ENCODE measurements at places on chromosomes 4 and X.
A peak's percentile ranks its signal among the peaks of the same experiment; 100 is the strongest.

DNA sequence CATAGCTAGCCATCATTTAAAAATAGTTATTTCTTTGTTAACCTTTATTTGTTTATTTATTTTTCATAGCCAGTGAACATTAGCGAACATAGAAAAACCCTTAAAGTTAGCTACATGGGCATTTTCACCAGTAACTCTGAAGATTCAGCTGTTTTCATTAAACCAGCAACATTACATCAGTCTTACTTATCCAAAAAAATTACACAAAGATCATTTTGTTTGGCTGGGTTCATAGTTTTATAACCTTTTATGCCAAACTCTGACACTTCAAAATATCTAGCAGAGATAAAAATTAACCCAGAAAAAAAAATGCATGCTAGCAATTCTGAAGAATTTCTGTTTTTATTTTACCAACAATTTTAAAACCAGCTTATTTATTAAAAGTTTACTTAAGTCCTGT, 784.1 kb downstream of the PCDH18 start:
- DNase-seq, result no peak

- no peak for DNase-seq
Measured at GRCh38 chr4:182504463-182504862, 261.3 kb downstream of the TENM3 start.

GRCh38 chrX:53474707-53475106, 40.5 kb upstream of the HSD17B10 start:
- no peak for DNase-seq

- DNase-seq, result no peak
Measured at GRCh38 chr4:52982255-52982945, 120.3 kb downstream of the RASL11B start.

GRCh38 chr4:109278594-109279031, 23.8 kb downstream of the COL25A1 start:
- no peak for DNase-seq

GRCh38 chrX:126265116-126265515, 99.0 kb upstream of the DCAF12L2 start:
- DNase-seq, result no peak

DNA sequence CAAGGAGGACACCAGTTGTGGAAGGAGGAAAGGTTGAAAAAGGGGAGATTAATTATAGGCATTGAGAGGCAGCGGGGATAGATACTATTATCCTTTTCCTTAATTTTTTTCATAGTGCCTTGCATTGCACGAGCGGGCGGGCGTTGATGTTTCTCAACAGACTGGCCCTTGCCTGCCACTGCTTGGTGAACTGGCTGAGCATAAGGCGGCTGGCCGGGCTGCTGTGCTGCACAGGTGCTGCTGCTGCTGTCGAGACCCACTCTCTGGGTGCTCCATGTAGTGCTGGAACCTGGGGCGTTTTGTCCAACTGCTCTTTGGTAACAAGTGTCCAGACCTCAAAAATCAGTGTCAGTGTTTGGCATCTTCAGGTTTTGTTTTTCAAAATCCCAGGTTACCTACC, 83.3 kb upstream of the PAQR3 start:
- no peak for DNase-seq

DNA sequence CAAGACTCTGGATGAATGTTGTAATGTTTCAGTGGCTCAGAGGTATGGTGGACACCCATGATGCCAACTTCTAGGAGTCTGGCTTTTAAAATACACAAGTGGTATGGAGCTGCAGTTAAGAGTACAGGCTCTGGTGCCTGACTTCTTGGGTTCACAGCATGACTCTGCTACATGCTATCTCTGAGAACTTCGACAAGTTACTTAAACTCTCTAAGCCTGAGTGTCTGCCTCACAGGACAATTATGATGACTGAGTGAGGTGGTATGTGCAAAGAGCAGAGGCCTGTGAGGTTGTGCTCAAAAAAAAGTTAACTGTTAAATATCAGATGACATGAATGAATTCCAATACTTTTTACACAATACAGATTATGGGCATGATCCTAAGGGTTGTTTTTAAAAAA, 90.9 kb upstream of the SRD5A3 start:
- no peak for DNase-seq

DNA sequence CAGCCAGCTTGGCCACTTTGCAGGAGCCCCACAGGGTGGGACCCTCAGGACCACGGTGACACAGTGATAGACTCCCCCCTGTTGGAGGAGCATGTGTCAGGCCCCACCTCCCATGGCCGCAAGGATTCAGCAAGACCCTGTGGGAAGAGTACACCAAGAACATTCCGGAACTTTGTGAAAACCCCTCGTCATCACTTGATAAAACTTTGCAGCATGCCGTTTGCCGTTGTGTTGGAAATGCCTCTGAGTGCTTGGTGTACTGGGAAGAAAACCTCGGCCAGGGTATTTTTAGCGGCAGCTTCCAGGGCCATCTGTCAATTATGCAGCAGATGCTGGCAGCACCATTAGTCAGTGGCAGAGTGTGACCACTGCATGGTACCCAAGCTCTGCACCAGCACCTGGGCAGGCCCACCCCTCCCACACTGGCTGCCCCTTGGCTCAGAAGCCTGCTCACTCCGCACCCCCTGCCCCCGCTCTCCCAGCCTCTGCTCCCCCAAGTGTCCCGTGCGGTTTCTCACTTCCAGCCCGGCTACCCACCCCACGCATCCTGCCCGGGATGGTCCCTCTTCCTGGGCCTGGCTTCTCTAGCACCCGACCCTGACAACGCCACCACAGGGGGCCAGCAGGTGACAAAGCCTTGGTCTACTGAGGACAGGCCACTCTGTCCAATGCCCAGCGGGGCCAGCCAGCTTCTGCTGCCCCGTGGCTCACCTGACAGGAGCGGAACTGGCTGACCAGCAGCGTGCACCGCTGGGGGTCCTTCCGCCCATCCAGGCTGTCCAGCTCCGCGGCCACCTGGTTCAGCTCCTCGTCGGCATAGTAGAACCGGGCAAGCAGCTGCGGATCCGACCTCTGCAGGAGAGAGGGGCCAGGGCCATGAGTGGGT, 65.0 kb downstream of the ZFYVE28 start:
- no peak for DNase-seq

DNA sequence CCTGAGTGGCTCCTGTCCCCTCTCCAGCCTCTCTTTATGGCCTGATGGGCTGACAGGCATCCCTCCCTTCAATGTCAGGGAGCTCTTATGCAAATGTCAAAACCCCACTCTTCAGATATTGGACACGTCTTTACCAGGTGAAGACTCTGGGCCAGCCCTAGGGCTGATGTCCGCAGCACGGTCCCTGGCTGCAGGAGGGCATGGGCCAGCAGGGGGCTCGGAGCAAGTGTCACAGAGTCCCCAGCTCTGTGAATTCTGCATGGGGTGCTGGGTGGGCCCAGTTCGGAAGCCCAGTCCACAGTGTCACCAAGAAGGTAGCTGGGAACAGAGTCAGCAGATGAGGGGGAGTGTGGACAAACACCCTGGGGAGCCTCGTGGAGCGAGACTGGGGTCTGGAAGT, 39.6 kb upstream of the PSAPL1 start:
- DNase-seq, result no peak

DNA sequence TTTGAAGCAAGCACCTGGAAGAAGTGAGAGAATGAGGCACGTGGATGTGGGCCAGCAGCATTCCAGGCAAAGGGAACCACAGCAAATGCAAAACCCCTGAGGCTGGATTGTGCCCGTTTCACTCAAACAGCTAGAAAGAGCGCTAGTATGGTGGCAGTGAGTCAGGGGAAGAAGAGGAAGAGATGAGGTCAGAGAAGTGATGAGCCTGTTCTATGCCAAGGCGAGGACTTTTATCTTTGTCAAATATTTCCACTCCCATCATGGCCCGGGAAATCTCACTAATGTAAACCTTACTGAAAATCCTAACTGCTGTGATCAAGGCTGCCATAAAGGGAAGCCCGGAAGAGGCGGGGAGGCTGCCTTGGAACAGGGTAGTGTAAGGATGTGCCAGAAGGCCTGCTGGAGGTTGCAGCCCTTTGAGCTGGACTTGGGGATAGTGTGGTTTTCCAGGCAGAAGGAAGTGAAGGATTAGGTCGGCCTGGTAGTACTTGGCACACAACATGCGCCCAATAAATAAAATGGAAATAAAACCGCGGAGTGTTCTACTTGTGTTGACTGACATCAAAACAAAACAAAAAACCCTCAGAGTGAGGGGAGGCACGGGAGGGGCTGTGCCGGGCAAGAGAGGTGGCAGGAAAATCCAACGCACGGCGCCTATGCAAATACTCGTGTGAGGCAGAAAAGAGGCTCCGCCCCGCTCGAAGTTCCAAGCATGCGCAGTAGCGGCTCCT, 1.2 kb upstream of the CDK16 start:
- peak; percentile 26 for DNase-seq

GRCh38 chr4:72886602-72887001, 182.9 kb downstream of the COX18 start:
- no peak for DNase-seq

DNA sequence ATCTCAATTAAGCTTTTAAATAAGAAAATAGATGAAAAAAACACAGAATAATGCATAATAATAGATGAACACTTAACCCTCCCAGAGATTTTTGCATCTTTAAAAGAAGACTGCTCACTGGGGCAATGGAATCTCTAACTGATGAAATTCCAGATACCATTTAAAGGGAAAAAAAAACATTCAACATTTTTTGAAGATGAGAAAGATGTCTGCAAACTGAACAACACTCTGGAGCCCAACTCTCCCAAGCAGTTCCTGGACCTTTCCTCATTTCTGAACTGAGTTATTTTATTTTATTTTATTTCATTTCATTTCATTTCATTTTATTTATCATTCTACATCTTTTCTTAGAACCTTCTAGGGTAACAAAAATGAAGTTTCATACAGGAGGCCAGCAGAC, 90.7 kb downstream of the CORIN start:
- no peak for DNase-seq

DNA sequence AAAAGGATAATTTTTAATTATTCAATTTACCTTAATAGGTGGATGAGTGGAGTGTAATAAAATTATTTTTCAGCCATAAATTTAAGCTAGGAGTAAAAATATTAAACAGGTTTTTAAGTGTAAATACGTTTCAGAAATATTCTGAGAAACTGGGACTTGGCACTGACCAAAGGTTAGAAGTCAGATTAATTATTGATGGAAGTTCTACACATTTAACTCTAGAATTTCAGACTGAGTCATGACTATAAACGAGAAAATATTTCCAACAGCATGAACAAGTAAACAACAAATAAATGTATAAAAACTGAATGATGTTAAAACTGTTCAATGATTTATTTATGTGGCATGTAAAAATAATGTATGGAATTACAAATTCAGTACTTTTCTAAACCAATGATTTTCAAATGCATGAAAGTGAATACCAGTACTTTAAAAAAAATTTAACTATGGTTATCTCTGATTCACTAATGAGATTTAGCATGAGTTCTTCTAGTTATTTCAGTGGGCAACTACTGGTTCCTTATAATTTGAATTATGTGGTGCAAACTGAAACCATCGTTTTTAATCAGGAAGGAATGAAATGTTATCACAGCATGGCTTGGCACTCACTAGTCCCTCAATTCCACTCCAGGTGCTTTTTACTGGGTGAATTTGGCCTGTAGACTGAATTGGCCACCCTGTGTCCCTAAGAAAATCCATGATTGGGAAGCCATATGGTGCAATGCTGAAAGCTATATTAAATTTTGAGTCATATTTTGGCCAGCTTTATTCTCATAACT, 244.2 kb downstream of the FSTL5 start:
- no peak for DNase-seq

DNA sequence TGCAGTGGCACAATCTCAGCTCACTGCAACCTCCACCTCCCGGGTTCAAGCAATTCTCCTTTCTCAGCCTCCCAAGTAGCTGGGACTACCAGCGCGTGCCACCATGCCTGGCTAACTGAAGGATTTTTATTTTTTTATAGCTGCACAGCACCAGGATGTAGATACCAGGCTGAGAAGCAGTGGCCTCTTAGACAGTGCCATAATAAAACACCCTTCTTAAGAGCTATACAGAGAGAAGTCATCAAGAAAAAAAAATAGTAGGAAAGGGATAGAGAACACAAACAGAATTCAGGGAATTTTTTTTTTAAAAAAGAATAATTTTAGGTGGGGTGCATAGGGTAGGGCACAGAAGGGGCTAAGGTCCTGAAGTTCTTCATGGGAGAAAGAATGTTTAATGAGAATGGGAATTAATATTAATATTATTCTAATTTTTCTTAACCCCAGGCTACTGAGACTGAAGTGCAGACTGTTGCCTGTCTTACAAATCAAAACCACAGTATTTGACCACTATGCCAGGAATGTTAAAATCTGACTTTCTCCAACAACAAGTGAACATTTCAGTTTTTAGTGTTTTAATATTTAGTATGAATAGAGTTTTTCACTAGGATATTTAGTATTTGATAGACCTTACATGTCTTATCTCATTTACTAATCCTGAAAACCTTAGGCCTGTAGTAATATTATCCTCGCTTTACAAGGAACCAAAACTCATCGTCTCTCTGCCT, 146.7 kb downstream of the KCNIP4 start:
- DNase-seq, result no peak

DNA sequence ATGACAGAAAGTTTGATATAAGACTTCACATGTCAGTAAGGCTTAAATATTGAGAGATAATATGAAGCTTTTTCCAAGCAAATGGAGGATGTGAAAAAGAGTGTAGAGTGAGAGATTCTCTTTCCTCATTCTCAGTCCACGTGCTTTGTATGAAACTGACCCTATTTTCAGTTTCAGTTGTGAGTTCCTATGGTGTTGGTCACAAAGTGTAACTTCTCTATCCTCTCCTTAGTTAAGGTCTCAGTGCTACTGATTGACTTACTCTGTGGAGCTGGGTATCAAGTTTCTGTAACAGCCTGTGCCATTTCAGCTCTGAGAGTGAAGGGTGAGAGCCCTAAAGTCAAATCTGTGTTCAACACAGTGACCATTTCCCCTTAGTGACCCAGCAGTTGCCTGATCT, 277.2 kb downstream of the EPHA5 start:
- DNase-seq, result no peak

GRCh38 chr4:80655662-80656061, 320.1 kb downstream of the CFAP299 start:
- DNase-seq, result no peak

GRCh38 chr4:128553686-128554515, 255.6 kb upstream of the JADE1 start:
- DNase-seq, result no peak

GRCh38 chr4:117907646-117908045, 126.6 kb upstream of the NDST3 start:
- no peak for DNase-seq

DNA sequence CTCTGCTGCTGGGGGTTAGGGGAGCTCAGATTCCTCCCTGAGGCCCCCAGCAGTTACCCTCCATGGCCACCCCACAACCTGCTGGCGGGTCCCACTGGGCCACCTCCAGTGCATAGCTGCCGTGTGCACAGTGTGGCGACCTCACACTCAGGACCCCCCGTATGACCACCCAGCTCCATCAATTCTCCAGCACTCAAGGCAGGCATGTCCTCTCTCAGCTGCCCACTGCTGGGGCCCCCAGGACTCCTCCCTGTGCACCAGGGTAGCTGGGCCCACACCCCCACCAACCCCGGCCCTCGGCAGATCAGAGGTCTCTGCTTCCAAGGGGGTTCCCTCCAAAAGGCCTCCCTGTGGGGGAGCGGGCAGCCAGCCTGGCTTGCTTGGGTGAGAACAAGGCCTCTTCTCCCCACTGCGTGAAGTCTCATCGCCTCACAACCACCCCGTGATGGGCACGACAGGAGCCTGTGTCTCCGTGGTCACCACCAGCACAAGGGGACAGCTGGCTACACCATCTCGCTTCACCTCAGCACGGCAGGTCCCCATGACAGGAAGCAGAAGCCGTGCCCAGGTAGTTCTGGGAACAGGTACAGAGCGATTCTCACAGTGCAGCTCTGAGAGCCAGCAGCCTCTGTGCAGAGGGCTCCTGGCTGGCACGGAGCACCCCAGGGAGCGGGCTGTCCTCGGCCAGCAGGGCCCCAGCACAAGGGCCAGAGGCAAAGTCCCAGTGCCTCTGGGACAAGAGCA, 4.6 kb upstream of the HAUS3 start:
- no peak for DNase-seq
